Transverse colon (tissue), 4 donors: ENCODE measurements at places on chromosomes 6 and 20. TPM values are rescaled to one million over a fixed set of nuclear protein-coding genes. Genes with fewer than 3 reads are reported as not detected.
A peak's percentile ranks its signal among the peaks of the same experiment; 100 is the strongest.

DNA sequence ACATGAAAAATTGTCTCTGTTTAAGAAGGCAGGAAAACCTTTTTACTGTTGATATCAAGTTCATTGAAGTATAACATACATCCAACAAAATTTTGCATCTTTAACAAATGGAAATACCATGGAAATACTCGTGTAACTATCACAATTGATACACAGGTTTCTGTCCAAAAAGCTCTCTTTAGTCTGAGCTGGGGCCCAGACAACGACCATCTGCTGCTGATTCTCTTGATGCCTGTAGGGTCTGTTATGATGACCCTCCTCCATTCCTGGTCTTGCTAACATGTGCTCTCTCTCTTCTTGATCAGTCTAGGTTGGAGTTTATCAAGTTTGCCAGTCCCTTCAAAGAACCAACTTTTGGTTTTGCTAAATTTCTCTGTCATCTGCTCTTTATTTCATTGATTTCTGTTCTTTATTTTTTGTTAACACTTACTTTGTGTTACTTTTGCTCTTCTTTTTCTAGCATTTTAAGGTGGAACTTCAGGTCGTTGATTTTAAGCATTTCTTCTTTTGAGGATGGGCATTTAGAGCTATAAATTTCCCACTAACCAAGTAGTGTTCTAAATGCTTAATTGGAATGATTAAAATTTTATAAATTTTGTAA is 116.8 kb downstream of the PSMB1 start:
- H3K27ac ChIP-seq, result no peak overlapping the region
- no peaks in the 10 kb centered on the region for H3K36me3 ChIP-seq
- no peaks in the 10 kb centered on the region for H3K27me3 ChIP-seq
- no peak for DNase-seq
- no peaks in the 10 kb centered on the region for H3K4me1 ChIP-seq

DNA sequence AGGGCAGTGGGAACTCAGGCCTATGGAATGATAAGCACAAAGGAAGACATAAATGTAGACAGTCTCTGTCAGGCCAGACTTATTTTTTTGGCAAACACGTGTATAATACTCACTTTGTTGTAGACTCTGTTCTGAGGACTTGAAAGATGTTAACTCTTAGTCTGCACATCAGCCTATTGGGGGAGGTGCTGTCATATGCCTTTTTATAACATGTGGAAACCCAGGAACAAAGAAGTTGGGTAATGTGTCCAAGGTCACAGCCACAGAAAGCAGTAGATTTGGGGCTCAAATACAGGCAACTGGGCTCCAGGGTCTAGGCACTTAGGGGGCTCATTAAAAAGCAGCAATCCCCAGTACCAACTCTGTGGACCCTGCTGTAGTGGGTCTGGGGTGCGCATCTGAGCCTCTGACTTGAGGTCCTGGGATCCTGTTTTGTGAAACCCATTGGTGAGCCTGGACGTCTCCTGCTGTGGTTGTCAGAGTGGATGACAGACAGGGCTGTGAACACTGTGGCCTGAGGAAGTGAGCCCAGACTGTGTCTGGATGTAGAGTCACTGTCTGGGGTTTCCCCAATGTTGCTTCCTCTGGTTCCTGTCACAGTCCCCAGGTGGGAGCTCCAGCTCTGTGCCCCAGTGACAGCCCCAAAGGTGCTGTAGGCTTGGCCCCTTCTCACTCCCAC is 50.0 kb downstream of the CDH26 start:
- H3K27ac ChIP-seq, result no peak overlapping the region
- no peaks in the 10 kb centered on the region for H3K27me3 ChIP-seq
- H3K4me3 ChIP-seq, result no peak overlapping the region
- DNase-seq, result no peak

- DNase-seq, result no peak
- H3K36me3 ChIP-seq, result no peaks in the 10 kb centered on the region
- peaks cover 9% of the 10 kb centered on the region for H3K4me1 ChIP-seq
- H3K27ac ChIP-seq, result no peak overlapping the region
- peaks cover 34% of the 10 kb centered on the region for H3K27me3 ChIP-seq
These were observed 4.2 kb upstream of the RSPO3 start for GRCh38 chr6:127114214-127114760.

GRCh38 chr6:4023240-4023639 is 55.7 kb downstream of the FAM217A start:
- no peaks in the 10 kb centered on the region for H3K36me3 ChIP-seq
- H3K27ac ChIP-seq, result no peak overlapping the region
- peak overlapping the region; percentile 68 for H3K4me3 ChIP-seq
- DNase-seq, result no peak

- H3K36me3 ChIP-seq, result no peaks in the 10 kb centered on the region
- no peak overlapping the region for H3K4me3 ChIP-seq
- no peaks in the 10 kb centered on the region for H3K27me3 ChIP-seq
- no peak for DNase-seq
These were observed 39.3 kb upstream of the TRAM2 start for GRCh38 chr6:52616059-52616690.

- no peak overlapping the region for H3K4me3 ChIP-seq
- H3K36me3 ChIP-seq, result no peaks in the 10 kb centered on the region
- no peaks in the 10 kb centered on the region for H3K27me3 ChIP-seq
These were observed 152.6 kb upstream of the PRND start for GRCh38 chr20:4569092-4569491.

DNA sequence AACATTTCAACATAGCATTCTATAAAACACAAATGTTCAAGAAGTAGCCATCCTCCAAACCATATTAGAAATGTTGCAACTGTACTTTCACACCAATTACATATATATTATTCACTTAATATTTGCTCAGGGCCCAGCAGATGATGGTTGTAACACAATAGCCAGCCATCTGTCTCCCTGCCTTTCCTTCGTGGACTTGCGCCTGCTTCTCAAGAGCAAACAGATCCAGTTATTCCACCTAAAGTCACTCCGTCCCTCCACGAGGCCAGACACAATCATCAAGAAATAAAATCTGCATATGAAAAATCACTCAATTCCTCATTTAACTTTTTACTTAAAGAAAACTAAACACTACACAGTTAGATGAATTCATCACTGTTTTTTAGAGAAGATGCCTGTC is 160.4 kb downstream of the RALGAPA2 start:
- no peak overlapping the region for H3K4me3 ChIP-seq
- no peak for DNase-seq
- H3K36me3 ChIP-seq, result no peaks in the 10 kb centered on the region
- no peaks in the 10 kb centered on the region for H3K27me3 ChIP-seq
- peaks cover 26% of the 10 kb centered on the region for H3K4me1 ChIP-seq

DNA sequence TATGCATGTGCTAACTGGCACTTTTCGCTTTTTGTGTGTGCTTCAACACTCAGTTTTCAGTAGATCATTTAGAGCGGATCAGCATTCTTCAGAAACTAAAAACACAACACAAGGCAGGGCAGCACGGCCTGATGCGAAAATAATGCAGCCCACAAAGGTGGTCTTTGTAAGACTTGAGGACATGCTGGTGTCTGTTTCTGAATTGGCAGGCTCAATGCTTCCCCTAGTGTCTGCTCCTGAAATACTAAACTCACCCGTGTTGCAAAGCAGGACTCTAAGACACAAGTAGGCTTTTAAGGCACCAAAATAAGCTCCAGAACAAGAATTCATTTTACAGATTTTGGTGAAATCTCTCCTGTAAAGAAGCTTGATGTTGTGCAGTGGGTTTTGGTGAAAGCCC is 676.5 kb downstream of the TENT5A start:
- DNase-seq, result no peak
- H3K4me3 ChIP-seq, result no peak overlapping the region

GRCh38 chr6:19415605-19416326 is 421.4 kb upstream of the ID4 start:
- no peaks in the 10 kb centered on the region for H3K4me1 ChIP-seq
- no peaks in the 10 kb centered on the region for H3K27me3 ChIP-seq
- H3K36me3 ChIP-seq, result no peaks in the 10 kb centered on the region
- DNase-seq, result no peak
- H3K4me3 ChIP-seq, result no peak overlapping the region
- no peak overlapping the region for H3K27ac ChIP-seq

GRCh38 chr20:40720099-40720498 is 31.1 kb upstream of the MAFB start:
- no peak overlapping the region for H3K4me3 ChIP-seq
- DNase-seq, result no peak
- H3K27ac ChIP-seq, result no peak overlapping the region
- H3K36me3 ChIP-seq, result no peaks in the 10 kb centered on the region
- H3K4me1 ChIP-seq, result no peaks in the 10 kb centered on the region

GRCh38 chr6:129704708-129705107 is 5.3 kb downstream of the ARHGAP18 start:
- no peaks in the 10 kb centered on the region for H3K27me3 ChIP-seq
- H3K4me1 ChIP-seq, result peaks cover 15% of the 10 kb centered on the region
- no peak overlapping the region for H3K4me3 ChIP-seq
- DNase-seq, result no peak

- H3K36me3 ChIP-seq, result no peaks in the 10 kb centered on the region
- no peak overlapping the region for H3K27ac ChIP-seq
- DNase-seq, result no peak
- no peaks in the 10 kb centered on the region for H3K27me3 ChIP-seq
- peaks cover 12% of the 10 kb centered on the region for H3K4me1 ChIP-seq
These were observed 23.8 kb upstream of the PYGB start for GRCh38 chr20:25223765-25224720.

DNA sequence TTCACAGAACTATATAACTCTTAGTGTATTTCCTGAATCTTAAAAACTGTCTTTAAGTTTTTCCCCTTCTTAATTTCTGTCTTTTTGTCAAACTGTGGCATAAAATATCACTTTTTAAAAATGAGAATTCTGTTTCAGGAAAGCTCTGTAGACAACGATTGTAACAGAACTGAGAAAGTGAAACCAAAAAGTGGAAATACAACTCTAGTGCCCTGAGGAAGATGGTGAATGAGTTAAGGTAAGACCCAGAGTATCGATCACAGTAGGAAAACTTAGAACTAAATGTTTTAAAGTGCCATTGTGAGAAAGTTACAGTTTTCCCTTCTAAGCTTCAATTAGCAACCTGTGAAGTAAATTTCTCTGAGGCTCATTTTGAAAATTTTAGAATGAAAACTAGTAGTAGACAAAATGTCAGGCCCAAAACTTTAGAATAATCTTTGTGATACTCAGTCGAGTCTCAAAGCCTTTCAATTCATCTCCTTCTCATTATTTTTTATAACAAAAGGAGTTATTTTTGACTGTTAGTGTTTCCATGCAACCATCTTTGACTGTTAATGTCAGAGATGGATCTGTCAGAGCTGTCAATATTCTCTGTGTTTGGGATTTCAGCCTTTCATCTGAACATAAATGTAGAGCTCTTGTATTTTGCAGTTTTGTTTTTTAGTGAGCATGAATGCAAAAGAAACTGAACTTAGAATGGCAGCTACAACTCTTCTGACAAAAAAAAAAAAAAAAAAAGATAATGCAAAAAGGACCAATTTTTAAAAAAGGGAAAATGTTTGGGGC is 19.0 kb upstream of the TRDN start:
- no peak overlapping the region for H3K4me3 ChIP-seq
- no peaks in the 10 kb centered on the region for H3K36me3 ChIP-seq
- H3K27me3 ChIP-seq, result no peaks in the 10 kb centered on the region
- no peak overlapping the region for H3K27ac ChIP-seq
- DNase-seq, result no peak

DNA sequence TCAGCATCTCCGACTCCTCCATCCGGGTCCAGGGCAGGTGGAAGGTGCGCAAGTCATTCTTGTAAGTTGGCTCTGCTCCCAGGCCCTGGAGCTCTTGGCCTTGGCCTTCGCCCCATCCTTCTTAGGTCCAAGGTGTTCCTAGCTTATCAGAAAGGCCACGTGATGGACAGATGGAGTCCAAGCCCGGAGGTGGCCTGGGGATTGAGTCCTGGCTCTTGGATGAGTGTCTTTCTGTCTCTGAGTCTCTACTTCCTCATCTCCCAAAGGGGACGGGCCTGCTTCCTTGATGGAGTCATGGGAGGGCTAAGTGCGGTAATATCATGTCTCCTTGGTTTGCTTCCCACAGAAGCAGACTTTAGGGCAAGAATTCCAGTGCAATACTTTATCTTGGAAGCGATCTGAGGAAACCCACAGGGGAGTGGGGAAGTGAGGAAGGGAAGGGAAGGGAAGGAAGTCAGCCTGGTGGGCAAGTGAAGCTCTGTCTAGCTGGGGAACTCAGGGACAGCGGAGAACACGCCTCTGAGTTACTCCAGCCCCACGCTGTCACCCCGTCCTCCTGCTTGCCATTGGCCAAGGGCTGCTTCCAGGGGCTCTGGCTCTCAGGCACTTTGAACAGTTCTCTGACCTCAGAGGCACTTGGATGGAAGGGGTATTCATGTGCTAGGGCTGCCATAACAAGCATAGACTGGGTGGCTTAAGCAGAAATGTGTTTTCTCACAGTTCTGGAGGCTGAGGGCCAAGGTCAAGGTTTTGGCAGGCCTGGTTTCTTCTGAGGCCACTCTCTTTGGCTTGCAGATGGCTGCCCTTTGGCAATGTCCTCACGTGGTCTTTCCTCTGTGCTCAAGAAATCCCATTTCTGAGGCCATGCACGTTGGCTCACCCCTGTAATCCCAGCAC is 4.8 kb downstream of the LBP start:
- H3K36me3 ChIP-seq, result no peaks in the 10 kb centered on the region
- no peaks in the 10 kb centered on the region for H3K27me3 ChIP-seq
- no peak overlapping the region for H3K27ac ChIP-seq
- H3K4me3 ChIP-seq, result no peak overlapping the region
- DNase-seq, result no peak
- H3K4me1 ChIP-seq, result no peaks in the 10 kb centered on the region

DNA sequence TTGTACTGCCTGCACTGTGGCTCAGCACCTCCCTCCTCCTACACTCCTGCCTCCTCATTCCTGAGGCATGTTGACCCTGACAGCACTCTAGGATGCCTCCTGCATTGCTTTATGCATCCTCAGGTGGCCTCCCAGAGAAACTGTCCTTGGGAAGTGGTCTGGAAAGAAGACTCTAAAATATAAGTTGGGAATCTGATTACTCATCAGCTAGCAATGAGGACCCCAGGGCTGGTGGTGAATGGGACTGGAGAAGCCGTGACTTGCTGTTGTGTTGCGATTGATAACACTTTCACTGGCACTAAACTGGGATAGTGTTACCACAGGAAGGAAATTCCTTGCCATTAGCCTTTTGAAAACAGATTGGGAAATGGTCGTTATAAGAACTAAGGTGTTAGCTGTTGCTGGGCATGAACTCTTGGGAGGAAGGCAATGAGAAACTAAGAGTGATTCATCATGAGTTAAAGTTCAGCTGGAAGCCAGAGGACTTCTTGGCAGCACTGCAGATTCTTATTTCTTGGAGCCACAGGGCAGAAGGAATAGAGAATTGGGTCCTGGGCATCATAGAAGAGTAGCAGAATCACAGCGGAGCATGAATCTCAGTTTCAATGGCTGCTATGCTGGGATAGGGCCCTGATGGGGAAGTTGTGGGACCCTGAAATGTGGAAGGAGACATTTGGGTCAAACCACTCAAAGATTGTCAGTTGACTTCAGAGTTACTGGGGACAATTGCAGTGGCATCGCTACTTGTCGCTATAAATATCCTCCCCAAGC is 10.1 kb upstream of the SIRPD start:
- no peaks in the 10 kb centered on the region for H3K4me1 ChIP-seq
- no peak overlapping the region for H3K27ac ChIP-seq
- H3K4me3 ChIP-seq, result no peak overlapping the region
- DNase-seq, result no peak
- no peaks in the 10 kb centered on the region for H3K36me3 ChIP-seq

GRCh38 chr20:37821696-37822095 is 81.2 kb upstream of the VSTM2L start:
- no peak overlapping the region for H3K4me3 ChIP-seq
- no peaks in the 10 kb centered on the region for H3K27me3 ChIP-seq
- peak overlapping the region; percentile 17 for H3K27ac ChIP-seq
- no peak for DNase-seq
- peaks cover 7% of the 10 kb centered on the region for H3K4me1 ChIP-seq

The GSS gene
- 129 TPM for total RNA-seq

The TXLNB gene
- total RNA-seq, result 2.1 TPM

The GSTA2 gene
- not detected for total RNA-seq

The E2F3 gene
- 6.4 TPM for total RNA-seq

The BHLHE23 gene
- not detected for total RNA-seq

The PRDM1 gene
- 10.9 TPM for total RNA-seq

The PDYN gene
- total RNA-seq, result not detected

The SLC17A4 gene
- 137 TPM for total RNA-seq
